ENCODE measurements at places on chromosomes 13 and 19.

GRCh38 chr19:7933828-7934725, 8.1 kb upstream of the CTXN1 start:
- no peak for DNase-seq

- no peak for DNase-seq
These were observed 17.0 kb downstream of the CATSPERG start for GRCh38 chr19:38352611-38353010.

DNA sequence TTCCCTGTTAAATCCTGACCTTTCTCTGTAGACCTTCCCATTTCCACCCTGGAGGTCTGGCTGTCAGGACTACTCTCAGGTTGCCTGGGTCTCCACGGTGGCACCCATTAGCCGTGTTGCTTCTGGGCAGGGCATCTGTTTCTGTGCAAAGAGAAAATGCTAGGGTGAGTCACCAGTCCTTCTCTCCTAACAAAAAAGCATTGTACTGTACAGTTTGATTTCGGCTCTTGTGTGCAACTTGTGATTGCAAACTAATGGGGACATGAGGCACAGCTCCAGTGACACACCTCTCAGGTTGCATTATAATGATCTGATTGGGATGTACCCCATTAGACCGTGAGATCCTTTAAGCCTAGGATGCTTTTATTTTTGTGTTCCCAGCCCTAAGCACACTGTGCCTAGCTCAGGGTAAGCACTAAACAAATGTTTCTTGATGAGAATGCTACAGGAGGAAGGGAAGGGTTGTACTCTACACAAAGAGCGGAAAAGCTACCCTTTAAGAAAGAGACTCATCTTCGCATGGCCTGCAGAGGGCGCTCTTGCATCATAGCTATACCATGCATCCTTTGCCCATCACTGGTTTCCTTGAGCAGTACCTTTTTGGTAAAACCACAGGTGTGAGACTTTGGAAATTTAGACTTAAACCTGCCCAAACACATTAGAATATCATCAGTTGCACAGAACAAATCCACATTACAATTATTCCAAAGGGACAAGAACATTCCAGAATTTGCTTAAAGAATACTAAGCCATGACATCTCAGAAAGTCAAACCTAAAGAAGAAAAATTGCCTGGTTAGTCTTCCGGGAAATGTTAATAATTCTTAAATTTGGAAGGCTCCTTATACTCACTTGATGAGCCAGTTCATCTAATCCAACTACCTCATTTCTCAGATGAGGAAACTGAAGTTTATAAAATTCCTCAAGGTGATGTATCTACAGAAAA, 20.3 kb upstream of the TRIM13 start:
- peak; percentile 76 for DNase-seq

DNA sequence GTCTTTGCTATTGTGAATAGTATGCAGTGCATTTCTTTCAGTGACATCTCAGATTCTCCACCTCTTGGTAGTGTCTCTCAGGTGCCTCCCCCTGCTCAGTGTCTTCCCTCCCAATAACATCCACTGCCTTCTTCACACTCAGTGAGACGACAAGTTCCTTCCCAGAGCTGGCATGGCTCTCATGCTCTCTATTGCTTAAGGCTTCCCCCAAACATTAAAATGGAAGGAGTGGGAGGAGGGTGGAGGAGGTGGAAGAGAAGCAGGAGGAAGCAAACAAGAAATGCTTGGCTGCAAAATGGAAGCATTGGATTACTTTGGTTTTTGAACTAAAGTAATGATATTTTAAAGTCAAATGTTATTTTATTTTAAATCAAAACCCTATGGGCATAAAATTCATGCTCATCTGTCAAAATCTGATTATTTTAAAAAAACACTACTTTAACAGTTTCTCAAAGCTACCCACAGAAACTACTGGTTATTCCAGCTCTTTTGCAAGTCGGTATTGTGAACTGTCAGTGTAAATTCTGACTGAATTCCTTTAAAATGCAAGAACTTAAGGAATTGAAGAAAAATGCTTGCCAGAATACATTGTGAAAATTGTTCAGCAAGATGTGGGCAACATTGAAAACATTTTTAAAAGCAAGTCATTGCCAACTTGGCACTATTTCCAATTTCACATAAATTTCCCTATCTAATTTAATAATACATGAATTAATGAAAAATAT, 727.6 kb upstream of the ARGLU1 start:
- DNase-seq: no peak

GRCh38 chr13:57546942-57547341, 84.6 kb upstream of the PCDH17 start:
- no peak for DNase-seq

DNA sequence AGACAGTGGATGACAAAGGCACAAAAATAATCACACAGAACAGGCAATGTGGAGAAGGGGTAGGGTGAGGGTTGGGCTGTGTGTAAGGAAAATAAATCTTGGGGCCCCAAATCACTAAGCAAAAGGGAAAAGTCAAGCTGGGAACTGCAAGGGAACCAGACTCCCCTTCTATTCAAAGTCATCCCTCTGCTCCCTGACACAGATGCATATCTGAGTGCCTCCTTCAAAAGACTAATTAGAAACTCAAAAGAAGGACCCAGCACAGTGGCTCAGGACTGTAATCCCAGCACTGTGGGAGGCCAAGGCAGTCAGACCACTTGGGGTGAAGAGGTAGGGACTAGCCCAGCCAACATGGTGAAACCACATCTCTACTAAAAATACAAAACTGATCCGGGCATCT, 18.3 kb downstream of the ZNF611 start:
- DNase-seq: no peak

DNA sequence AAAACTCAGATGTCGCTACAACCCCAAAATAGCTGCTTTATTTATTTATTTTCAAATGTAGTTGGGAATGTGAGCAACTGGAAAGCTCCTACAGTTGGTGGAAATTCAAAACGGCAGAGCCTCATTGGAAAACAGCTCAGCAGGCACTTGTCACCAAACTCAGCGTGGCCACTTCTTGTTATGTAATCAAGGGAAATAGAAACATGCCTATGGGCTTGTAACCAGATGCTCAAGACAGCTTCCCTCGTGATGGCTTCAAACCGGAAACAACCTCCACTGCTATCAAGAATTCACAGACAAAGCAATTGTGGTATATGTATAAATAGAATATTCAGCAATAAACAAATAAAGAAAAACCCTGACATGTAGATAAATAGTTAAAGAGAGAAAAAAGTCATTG, 627.8 kb upstream of the SLC10A2 start:
- DNase-seq: no peak

GRCh38 chr19:33300009-33300893, 2.1 kb downstream of the CEBPA start:
- peak; percentile 35 for DNase-seq

- DNase-seq: peak; percentile 95
These were observed 3.0 kb downstream of the SIGLEC9 start for GRCh38 chr19:51127755-51128154.

- no peak for DNase-seq
These were observed 872 bp downstream of the HOMER3 start for GRCh38 chr19:18939922-18940768.

DNA sequence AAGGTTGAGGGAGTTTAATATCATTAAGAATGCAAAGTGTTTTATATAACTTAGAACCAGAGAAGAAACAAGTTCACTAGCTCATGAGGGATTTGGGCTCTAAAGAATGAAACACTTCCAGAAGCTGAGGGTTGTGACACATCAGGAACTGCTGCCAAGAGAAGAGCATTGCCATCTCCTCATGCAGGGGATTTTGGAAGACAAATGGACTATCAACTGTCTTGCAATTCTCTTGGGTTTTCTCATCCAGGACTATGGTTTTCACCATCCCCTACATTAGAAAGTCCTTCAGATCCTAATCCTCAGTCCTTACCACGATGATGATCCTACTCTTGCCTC, 59.7 kb upstream of the KL start:
- no peak for DNase-seq

DNA sequence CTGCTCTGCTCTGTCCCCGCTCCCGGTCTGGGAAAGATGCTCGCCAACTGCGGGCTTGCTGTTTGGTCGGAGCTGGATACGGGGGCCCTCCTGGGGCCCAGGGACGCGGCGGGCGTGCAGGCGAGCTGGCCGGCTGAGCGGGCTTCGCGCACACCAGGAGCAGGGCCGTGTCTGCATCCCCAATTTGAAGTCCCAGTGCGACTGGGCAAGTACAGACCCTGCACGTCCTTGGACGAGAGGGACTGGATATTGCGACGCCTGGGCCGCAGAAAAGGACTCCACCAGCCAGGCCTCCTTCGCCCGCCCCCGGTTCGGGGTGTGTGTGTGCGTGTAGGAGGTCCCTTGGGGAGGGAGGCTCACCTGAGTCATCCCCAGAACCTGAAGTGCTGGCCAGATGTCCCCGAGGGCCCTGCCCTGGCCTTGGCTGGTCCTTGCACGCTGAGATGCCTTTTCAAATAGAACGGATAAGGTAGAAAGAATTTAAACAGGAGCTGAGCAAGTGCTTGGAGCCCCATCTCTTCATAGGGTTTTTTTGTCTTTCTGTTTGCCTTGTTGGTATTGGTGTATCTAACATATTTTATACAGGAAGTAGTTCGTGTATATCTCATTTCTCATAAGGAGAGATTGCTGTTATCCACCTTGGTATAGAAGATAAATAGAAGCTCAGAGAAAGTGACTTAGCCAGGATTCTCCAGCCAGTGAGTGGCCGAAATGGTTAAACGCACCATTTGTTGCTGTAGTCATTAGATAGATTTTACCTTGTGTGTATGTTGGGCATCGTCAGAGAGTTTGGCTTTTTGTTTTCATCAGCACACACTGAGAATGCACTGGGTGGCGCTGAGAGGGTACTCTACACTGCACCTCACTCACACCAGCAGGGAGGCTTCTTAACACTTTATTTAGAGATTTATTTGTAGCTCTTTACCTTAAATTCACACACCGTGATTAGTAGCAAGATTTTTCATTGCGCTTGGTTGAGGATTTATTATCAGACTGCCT, 1.1 kb downstream of the NAXD start:
- peak; percentile 45 for DNase-seq

- peak; percentile 9 for DNase-seq
These were observed 2783.8 kb downstream of the PCDH9 start for GRCh38 chr13:64446372-64446771.

DNA sequence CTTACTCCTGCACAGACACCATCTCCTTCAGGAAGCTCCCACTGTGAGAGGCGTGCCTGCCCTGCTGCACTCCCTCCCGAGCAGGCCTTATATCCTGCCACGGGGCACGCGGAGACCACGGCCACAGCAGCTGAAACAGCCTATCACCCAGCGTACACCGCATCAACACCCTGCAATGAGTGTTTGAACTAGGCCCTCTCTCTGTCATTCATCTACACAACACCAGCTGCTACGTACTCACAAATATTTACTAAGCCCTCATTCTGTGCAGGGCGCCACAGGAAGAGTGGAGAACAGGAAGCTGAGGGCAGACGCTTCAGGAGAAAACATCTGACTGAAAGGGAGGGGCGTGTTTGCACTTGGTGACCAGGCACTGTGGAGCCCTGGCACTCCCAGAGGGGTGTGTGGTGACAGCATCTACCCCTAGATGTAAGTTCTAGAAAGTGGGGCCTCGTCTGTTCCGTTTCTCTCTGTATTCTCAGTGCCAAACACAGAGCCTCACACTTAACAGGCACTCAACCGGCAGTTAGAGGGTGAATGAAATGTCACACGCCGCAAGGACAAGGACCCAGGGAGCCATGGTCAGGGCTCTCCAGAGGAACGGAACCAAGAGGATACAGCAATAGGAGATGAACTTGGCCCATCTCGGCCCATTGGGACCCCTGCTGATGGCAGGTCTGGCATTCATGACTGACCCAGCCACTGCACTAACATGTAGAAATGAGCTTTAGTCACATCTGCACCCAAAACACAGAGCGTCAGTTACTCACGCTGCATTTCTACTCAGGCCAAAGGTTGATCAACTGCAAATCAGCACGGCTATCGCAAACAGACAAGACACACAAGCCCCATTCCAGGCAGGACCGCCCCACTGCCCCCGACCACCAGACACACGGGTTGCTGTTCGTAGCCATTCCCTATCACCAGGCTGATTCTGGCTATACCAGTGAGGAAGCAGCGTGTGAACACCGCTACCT, 15.7 kb downstream of the RANBP3 start:
- DNase-seq: peak; percentile 78

Measured in KBM-7 (cell line).